ENCODE measurements at places on chromosomes 2 and 18. TPM values are rescaled to one million over a fixed set of nuclear protein-coding genes. Genes with fewer than 3 reads are reported as not detected.

DNA sequence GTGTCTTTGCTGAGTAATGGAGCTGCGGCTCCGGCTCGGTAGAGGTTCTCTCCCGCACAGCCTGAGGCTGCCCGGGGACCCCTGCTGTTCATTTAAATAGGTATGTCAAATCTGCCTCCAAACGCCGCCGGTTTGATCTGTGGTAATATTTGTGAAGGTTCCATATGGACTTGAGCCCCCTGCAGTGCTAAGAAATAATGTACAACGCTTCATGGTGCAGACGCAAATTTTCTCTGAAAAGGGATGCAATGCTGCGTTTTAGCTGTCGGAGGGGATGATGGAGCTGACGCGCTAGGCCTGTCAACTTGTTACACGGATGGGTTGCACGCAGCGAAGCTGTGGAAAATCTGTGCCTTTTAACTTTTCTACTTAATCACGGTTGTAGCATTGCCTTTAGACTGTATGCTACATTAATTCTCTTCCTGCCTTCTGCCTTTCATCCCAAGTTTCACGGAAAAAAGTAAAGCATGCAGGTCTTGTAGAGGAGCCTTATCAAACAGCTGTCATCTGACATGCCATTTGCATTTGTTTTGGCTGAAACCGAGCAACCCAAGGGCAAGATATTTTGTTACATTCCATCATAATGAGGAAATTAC is 43.2 kb downstream of the MRPS9 start:
- DNase-seq, result peak; percentile 18

DNA sequence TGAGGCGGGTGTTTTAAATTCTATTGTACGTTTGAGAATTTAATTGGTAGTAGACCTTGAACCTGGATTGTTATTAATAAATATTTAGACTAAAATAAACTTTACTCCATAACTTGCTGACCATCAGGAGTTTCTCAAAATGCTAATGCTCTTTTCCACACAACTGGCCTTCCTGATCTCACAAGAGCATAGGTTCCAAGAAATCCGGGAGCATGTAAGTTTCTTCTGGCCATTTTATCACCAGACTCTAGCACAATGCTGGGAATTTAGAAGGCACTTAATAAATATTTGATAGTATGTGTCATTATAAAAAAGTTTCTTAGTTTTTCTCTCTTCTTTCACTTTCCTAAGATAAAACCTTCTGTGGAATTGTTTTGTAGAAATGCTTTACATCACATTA is 2047.1 kb downstream of the SUCLG1 start:
- no peak for DNase-seq

DNA sequence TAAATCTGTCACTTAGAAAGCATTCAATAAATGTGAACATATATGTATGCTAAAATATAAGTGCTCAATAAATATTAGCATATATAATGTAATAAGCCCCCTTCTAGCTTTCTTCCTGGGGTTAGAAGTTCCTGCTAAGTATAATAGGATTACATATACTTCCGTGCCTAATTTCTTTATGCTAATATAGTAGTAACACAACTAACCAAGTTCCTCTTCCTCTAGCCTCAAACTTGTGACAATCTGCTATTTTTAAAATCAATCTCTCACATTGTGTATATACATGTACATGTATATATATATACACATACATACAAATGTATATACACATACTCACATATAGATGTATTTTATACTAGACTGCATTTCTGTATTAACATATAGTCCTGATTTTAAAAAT is 32.2 kb downstream of the TLK1 start:
- no peak for DNase-seq

- peak; percentile 13 for DNase-seq
Observed at GRCh38 chr2:220695397-220696279, 876.5 kb downstream of the EPHA4 start.

DNA sequence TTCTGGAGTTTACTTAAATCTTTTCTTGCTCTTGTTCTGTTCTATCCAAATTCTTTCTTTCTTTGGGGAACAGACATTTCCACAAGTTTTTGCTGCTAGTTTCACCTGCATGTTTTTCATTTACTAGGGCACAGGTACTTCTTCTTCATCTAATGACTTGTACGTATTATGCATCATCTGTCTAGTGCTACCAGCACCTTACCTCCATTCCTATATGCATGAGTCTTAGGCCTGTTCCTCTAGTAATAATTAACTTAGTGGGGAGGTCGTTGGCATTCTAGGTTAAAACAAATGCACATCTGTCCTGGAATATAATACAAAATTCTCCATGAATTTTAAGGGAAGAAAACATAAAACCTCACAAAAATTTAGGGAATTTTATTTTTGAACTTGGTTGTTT is 164.5 kb upstream of the STON1 start:
- no peak for DNase-seq

DNA sequence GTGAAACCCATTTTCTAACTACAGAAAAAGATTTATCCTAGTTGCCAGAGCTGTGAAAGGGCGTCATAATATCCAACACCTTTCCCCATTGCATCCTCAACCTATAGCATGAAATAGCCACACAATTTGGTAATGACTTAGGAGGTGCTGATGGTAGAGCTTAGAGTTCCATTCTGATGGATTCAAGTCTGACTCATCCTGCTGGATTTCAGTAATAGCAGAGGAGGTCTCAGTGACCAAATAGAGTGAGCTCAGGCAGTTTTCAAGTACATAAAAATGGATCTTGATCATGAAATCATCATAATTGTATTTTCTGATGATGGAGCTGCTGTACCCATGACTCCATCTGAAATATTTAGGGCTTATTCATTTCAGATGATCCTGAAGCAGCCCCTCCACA is 270.7 kb upstream of the KLHL29 start:
- DNase-seq, result no peak

Gene LIMS2
- 15.0 TPM for total RNA-seq

Gene IMPA2
- 58.2 TPM for total RNA-seq

Gene MERTK
- total RNA-seq, result 6.3 TPM

Gene FBLN7
- 9.5 TPM for total RNA-seq

Gene SPATA3
- not detected for total RNA-seq

Gene MEP1B
- 0.10 TPM for total RNA-seq

Gene DTYMK
- total RNA-seq, result 20.0 TPM

Data from tongue (tissue), 3 donors.